Type B pancreatic cell (in vitro differentiated cells): ENCODE measurements at places on chromosomes 12 and 14. TPM values are rescaled to one million over a fixed set of nuclear protein-coding genes. Genes with fewer than 3 reads are reported as not detected.

The ASPG gene
- total RNA-seq, result 0.29 TPM in 1 of 2 replicates, not detected in the other

- no peak for DNase-seq
Observed at GRCh38 chr12:115233891-115234543, 550.0 kb upstream of the TBX3 start.

DNA sequence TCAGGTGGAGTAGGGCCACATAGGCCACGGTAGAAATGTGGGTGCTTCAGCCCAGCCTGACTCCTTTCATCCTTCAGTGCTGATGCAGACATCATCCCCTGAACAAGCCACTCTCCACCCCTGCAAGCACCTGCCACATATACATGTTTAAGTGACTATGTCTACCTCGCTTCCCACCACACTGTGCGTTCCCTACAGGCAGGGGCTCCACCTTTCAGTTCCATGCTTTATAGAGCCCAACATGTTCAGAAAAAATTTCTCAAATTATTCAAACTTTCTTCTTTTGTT, 11.6 kb downstream of the SLC7A7 start:
- DNase-seq, result no peak

GRCh38 chr12:3885277-3886094, 12.3 kb upstream of the PARP11 start:
- no peak for DNase-seq
